ENCODE measurements at places on chromosomes 5 and 9.

DNA sequence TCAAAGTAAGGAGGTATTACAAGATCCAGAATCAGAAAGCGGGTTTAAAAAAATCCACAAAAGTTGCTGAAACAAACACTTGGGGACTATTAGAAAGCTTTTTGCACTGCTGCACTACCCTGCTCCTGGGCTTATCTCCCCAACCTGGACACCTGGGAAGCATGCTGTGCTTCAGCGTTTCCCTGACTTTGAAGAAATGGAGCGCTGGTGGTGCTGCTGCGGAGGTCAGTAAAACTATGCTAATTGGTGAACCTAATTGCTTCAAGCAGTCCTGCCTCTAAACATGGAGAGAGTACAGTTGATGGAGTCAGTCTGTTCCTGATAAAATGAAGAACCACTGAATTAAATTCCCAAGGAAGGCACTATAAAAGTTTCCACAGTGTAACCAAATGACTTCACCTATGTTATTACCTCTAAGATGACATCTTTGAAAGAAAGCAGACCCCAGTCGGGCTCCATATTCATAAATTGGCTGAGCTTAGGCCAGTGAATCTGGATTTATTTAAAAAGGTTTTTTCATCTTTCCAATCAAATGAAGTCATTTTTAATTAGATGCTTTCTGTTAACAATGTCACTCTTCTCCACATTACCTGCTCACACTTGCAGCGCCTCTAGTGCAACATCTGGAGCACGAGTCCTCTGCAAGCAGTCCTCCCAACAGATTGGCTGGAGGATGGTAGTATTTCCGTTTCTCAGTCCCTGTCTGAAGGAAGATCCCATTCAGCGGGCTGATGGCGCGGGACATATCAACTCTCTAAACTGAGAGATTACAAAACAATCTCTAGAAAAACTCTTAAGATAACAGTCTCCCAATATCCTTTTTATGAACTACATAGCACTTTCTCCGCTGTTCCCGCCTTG is 11.5 kb downstream of the NR2F1-AS1 start:
- DNase-seq = no peak

- no peak for DNase-seq
Observed at GRCh38 chr9:114732823-114733222, 50.8 kb upstream of the TEX48 start.

DNA sequence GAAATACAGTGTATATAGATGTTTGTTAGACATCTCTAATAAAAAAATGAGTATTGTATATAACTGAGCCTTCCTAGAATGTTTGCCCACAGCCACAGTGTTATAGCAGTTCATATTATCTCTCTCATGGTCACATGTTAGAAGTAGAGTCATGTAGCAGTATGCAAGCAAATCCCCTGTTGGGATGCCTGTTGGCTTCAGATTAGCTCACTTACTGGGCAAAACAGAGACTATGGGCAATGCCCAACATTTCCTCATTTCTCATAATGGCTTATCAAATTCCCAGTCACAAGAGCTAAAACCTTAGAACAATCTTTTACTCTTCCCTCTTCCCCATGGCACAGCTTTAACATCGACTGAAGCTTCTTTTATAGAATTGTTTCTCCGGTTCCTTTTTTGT is 27.0 kb upstream of the PDCD1LG2 start:
- DNase-seq = no peak

- DNase-seq = no peak
Observed at GRCh38 chr9:114386361-114386885, 1.4 kb downstream of the AKNA start.

DNA sequence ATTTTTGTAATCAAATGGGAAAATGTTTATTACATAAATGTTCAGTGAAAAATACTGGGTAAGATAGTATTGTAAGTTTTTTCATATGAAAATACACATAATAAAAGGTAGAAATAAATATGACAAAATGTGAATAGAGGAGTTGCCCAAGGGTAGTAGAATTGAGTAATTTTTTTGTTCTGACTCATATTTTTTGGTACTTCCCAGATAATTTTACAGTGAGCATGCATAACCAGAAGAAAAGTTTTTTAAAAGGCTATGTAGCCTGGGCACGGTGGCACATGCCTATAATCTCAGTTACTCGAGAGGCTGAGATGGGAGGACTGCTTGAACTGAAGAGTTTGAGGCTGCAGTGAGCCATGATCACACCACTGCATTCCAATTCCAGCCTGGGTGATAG is 116.9 kb downstream of the PIP5K1B start:
- DNase-seq = no peak

GRCh38 chr9:21110708-21111576 is 30.7 kb downstream of the IFNW1 start:
- no peak for DNase-seq

DNA sequence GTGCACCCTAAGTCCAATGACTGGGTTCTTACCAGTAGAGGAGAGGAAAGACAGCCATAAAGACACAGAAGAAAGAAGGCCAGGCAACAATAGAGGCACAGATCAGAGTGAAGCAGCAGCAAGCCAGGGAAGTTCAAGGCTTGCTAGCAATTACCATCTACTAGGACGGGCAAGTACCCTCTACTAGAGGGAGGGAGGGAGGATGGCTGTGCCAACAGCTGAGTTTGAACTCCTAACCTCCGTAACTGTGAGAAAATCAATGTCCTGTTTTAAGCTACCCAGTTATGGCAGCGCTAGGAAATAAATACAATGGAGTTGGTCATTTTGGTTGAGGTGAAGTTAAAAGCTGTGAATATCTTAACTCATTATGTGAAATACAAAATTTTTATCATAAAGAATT is 991.8 kb upstream of the CTNND2 start:
- DNase-seq = no peak

- no peak for DNase-seq
Observed at GRCh38 chr5:175381130-175381529, 62.9 kb downstream of the DRD1 start.

DNA sequence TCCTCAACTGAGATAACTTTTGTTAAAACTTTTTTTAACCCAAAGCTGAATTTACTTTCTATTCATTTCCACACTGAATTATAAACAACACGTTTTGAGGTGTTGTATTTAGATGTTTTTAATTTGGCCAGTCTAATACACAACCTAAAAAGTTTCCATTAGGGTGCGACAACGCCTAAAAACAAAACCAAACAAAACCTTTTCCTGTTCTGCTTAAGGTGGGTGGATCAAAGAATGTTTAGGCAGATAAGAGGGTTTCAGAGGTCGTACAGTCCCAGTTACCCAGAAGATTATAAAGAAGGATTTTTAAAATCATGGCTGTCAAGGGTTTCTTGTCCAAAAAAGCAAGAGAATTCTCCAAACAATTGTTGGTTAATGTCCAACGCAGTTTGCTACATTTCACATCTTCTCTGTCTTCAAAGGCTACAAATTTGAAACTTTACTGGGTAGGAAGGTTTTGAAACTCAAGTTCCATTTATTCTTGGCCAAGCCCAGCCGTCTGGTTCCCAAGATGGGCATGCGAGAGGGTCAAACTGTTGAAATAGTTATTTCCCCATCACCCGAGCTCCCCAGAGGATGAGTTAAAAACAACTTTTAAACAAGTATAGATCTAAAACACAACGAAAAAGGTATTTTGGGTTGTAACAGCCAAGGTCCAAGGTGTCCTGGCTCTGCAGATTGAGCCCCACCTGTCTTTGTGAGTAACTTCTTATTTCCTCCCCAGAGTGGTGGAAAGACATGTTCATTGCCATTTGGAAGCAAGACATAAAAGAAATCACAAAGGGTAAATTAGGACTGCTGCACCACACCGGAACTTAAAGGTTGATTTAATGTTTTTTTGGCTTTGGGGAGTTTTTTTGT is 122.8 kb upstream of the MAP3K1 start:
- DNase-seq = no peak

DNA sequence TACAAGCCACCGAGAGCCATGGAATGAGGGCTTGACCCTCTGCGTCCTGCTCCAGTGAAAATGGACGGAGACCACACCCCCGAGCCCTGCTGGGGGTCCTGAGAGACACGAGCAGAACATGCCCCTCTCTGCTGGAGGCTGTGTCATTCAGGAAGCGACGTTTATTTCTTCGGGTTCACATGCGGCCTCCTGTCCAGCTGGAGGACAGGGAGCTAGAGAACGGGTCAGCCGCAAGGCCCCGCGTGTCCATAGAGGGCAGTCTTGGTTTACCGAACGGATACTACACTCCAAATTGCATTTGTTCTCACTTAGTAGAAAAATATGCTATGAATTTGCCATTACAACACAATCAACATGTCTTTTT is 36.1 kb downstream of the MRPL36 start:
- DNase-seq = peak; percentile 18

GRCh38 chr9:128860937-128861336 is 20.8 kb downstream of the KYAT1 start:
- DNase-seq = no peak

- no peak for DNase-seq
Observed at GRCh38 chr9:127131871-127132270, 9.4 kb upstream of the ANGPTL2 start.

DNA sequence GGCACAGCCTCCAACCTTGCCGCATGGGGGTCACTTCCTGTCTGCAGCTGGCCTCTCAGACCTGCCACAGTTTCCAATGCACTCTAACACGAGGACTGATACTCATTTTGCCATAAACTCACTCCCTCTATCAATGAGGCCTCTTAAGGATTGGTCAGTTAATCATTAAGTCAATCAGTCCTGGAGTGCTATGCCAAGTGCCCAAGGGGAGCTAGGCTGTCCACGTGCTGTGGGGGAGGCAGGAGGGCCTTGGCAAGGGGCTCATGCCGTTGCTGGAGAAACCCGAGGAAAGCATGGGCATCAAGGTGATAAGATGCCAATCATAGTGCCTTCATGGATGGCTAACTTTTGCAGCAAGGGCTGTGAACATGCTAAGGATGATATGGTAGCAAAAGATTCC is 1.7 kb upstream of the ALDH1B1 start:
- no peak for DNase-seq

DNA sequence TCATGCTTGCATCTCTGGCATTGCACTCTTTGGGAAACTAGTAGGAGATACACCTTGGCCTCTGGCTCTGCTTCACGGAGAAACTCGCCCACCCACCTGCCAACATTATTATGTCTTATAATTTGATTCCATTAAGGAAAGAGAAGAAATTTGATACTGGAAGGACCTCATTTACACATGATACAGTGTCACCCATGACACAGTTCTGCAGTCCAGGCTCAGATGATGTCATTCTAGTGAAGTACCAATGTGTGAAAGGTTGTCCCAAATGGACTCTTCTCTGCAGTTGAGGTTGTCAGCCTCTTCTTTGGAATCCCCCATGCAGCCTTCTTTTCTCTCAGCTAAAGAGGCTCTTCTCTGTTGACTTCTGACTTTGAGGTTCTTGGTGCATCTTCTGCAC is 329.1 kb downstream of the NTRK2 start:
- DNase-seq = no peak

GRCh38 chr9:6838158-6838557 is 80.4 kb downstream of the KDM4C start:
- DNase-seq = no peak

- no peak for DNase-seq
Observed at GRCh38 chr9:115328677-115329076, 210.7 kb upstream of the TNC start.

DNA sequence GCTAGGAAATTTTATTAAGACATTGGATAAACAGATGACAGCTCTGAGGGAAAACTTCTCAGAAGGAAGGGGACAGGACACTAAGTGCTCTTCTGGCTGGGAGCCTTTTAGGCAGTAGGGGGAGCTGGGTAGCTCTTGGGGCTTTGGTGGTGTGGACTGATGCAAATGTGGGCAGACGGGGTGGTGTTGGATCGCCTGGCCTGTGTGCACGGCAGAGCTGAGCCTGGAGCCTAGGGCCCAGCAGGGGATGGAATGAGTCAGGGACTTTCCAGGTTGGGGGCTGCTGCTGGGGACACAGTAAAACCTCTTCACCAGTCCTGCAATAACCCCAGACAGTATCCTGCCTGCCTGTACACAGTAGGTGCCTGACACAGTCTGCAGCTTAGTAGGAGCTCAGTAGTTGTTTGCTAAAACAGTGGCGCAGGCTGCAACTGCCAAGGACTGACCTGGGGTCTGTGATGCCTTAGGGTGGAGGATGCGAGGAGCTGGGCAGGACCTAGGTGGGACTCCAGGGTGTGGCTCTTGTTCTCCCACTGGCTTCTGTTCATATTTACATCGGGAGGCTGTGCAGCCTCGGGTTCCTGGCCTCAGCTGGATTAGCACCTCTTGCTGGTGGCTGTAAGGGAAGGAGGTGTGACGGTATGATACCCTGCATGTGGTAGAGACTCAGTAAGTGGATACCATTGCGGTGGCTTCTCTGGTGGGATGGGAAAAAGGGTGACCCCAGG is 83.8 kb downstream of the DAB2IP start:
- DNase-seq = no peak

DNA sequence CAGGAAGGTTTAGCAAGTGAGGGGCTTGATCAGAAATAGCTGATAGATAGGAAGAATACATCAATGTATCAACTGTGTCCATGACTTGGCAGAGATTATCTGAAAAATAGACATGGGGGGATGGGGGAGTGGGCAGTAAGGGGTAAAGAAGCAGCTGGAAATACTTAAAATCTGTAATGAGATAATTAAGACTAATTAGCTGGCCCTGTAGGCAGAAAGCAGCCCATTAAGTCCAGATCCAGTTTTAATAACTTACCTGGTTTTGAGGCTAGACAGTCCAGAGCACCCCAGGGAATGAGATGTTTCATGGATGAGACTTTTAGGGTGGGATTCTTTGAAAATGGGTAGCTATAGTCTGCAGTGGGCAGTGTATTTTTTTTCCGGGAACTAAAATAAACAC is 116.9 kb upstream of the TLX3 start:
- no peak for DNase-seq

- DNase-seq = no peak
Observed at GRCh38 chr9:15999422-16000339, 446.8 kb downstream of the CCDC171 start.

- no peak for DNase-seq
Observed at GRCh38 chr5:93874080-93874479, 132.7 kb upstream of the POU5F2 start.

- no peak for DNase-seq
Observed at GRCh38 chr9:93379051-93379450, 72.4 kb upstream of the FAM120A start.

GRCh38 chr5:121174351-121174750 is 677.3 kb upstream of the FTMT start:
- DNase-seq = no peak

DNA sequence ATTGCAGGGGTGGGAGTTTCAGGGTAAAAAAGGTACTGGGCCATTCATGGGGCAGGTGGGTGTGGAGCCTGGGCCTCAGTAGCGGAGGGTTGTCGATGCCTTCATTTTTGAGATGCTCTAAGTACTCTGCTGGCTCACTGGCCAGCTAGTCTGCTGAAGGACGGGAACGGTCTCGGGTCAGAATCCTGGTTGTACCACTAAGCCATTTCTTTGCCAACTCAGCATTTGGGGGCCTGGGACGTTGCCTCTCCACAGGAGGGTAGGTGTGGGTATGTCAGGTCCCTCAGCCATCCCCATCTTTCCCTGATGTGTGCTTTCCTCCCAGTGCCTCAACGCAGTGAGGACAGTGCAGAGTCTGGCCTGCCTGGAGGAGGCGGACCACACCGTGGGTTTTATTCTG is 25.1 kb downstream of the SH3GLB2 start:
- DNase-seq = no peak
